Nephron progenitor cell (in vitro differentiated cells): ENCODE measurements at places on chromosomes 2 and 18.

- DNase-seq: no peak
These were observed 33.5 kb downstream of the ODC1 start for GRCh38 chr2:10414591-10414990.

DNA sequence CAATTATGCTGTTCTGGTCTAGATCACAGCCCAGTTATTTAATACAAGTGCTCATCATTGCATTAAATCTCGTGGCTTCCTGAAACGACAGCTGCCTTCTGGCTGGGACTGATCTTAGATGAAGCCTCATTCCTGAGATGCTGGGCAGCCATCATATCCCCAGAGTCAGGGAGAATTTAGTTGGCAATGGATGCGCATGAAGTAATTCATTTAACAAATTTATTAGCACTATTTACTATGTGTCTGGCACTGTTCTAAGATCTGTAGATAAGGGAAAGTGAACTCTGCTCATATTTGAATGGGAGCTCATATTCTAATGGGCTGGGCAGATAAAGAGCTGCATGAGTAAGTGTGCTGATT is 244.7 kb downstream of the KCNS3 start:
- no peak for DNase-seq

GRCh38 chr2:221541131-221541735 is 30.9 kb downstream of the EPHA4 start:
- no peak for DNase-seq

GRCh38 chr18:35026407-35027061 is 14.7 kb upstream of the MAPRE2 start:
- no peak for DNase-seq

DNA sequence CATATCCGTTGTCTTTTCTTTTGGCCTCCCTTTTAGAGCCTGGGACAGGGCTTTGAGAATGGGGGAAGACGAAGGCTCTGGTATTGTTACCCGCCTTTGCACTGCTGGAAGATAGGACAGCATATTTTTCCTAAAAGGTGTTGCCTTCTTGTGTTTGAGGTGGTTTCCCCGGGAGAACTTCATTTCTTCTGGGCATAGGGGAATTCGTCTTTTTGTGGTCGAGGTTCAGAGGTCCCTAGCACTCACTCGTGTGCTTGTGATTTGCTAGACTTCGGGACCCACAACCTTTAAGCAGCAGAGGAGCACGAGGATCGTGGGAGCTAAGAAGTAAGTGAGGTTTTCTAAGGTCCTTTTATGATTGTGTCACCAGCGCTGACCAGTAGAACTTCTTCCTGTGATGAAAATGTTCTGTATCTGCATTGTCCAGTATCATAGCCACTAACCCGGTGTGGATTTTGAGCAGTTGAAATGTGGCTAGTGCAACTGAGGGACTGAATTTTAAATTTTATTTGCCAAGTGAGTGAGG is 611 bp downstream of the ZNF512 start:
- no peak for DNase-seq

GRCh38 chr2:225766431-225766830 is 366.9 kb downstream of the NYAP2 start:
- DNase-seq: no peak

DNA sequence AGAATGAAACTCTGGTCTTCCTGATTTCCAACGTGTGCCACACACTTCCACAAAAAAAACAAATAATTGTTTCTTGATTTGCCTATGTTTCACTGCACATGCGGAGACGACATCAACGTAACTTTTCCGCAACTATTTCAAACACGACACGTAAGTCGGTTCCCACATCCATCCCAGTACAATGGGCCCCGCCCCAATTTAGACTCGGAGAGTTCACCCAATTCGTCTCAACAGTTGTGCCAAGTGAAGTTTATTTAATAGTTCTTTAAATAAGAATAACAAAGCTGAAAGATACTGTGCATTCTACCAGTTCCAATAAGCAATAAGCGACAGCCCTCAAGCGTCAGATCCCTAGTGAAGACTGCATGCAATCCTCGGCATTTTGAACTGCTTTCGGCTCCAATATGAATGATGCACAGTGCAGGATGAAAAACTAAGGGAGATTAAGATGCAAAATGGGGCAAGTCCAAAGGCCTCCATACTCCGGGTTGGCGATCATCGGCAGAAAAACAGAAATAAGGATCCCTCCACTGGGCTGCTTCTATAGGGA is 664 bp downstream of the CCT4 start:
- peak; percentile 16 for DNase-seq

GRCh38 chr2:83661711-83662110 is 797.4 kb downstream of the SUCLG1 start:
- no peak for DNase-seq

DNA sequence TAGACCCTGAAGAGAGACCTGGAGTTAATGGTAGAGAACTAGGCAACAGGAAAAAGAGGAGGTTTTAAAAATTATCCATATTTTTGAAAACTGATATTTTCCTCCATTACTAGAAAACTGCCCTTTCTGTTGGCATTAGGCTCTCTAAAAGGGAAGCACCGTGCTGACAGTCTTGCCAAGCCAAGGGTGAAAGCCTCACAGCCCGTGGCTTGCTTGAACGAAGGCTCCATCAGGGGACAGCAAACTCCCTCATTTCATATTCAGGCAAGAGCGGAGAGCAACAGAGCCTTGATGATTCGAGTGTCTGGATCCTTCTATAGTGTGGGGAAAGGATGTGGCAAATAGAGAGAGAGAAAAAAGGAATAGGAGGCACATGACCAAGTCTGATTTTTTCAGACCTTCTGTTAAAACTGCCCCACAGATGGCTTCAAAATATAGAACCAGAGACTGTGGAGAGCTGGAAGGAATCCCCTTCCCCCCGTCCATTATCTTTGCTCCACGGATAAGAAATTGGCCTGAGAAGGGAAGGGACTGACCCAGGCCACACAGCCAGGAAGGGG is 67.0 kb downstream of the CACNB4 start:
- no peak for DNase-seq

DNA sequence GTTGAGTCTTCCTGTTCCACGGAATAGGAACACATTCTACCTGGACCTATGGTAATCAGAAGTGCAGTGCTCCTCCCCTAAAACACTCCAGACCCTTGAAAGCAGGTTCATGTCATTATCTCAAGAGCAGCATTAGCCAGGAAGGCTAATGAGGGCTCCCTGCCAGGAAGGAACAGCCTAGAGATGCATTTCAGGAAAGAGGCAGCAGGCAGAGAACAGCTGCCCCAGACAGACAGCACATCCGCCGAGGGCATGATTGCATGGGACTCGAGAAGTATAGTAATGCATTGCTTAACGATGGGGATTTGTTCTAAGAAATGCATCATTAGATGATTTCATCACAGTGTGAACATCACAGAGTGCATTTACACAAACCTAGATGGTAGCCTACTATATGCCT is 171.5 kb downstream of the ALK start:
- no peak for DNase-seq

DNA sequence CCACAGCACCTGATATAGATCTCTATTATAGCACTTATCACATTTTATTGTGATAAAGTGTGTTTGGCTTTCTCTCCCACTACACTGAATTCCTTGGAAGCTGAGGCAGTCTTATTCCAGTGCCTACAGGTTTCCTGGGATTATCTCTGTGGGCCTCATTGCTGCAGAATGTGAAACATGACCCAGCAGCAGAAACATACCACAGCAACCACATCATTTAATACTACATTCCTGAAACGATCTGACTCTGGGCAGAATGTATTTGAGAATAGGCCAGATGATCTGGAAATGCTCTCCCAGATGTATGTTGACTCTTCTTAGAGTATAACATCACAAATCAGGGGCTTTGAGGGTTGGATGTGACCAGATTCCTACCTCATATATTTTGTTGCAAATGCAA is 323.5 kb upstream of the TANK start:
- DNase-seq: no peak

- peak; percentile 14 for DNase-seq
These were observed 256.6 kb downstream of the PIEZO2 start for GRCh38 chr18:10892786-10893185.

DNA sequence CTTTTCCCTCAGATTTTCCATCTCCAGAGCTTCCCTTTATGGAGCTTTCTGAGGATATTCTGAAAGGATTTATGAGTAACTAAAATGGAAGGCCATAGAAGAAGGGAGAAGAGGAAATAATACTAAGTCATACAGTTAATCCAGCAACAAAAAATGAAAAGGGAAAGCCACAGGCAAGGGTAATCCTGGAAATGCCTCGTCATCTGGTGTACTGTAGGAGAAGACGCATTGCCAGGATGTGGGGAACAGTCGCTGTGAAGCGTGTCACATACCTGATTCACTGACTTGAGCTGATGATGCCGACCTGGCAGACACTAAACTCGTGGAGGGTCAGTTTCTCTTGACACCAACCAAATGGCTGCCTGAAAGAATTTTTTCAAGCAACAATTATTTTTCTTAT is 34.7 kb upstream of the ALPP start:
- no peak for DNase-seq

GRCh38 chr2:43107679-43108078 is 118.7 kb downstream of the ZFP36L2 start:
- no peak for DNase-seq

DNA sequence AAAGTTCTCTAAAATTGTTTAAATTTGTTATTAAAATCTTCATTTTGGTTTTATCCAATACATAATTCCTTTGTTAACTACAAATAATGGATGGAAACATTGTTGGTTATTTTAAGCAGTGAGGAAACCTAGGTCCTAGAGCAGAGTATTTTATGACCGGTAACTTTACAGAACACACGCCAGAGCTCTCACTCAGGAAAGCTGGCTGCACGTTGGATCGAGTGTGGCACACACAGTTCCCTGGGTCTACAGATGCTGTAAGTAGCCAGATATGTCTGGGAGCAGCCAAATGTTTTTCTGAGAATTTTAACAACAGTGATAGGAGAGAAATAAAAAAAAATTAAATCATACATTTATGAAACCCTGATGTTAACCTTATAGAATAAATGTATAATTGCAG is 264.4 kb downstream of the ZNF407 start:
- DNase-seq: no peak

- DNase-seq: peak; percentile 88
These were observed 40.1 kb downstream of the SLC4A1AP start for GRCh38 chr2:27703638-27704341.

GRCh38 chr2:112813280-112813966 is 23.2 kb downstream of the IL1B start:
- DNase-seq: no peak

GRCh38 chr2:230949966-230950873 is 25.2 kb upstream of the GPR55 start:
- DNase-seq: no peak

DNA sequence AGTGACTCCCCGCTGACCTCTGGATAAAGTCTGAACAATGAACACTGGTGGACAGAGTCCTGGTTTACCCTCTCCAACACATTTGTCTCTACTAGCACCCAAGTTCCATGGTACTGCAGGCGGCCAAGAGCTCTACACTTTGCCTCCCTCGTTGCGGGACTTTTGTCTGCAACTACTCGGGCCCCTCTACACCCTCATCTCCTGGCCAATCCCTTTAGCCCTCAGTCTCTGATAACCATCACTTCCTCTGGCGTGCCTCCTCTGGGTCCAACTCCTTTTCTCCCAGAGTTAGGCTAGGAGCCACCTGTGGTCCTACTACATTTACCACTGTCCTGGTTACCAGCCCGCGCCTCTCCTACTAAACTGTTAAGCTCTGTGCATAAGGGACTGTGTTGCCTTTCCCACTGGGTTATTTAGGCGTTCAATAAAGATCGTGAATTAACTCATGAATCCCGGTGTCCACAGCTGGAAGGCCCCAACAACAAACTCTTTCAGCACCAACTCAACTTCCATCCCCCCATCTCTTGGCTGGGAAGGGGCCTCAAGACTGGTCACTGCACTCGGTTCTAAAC is 757 bp downstream of the HDHD2 start:
- DNase-seq: peak; percentile 6

- DNase-seq: peak; percentile 63
These were observed 1.9 kb downstream of the GLI2 start for GRCh38 chr2:120737340-120738101.

GRCh38 chr18:49161627-49162026 is 210.9 kb upstream of the SMAD7 start:
- DNase-seq: no peak

DNA sequence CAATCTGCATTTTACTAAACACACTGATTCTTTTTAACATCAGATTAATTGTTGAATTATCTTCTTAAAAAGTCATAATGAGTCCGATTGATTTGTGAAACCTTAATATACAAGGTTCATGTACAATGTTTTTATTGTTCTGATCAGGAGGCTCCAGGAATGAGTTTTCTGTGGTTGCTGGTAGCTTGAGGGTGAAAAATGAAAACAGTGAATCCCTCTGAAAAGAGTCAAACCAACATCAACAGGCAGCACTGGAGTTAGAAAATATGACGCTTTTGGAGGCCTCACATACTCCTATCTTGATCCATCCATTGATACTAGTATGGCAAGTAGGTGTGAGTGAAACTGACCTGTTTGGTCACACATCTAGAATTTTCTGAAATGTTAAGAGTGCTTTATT is 216.3 kb upstream of the ETAA1 start:
- DNase-seq: no peak

- peak; percentile 26 for DNase-seq
These were observed 56.3 kb downstream of the MARCHF4 start for GRCh38 chr2:216315802-216316603.

- DNase-seq: no peak
These were observed 150.5 kb upstream of the NCKAP5 start for GRCh38 chr2:133718688-133719201.

DNA sequence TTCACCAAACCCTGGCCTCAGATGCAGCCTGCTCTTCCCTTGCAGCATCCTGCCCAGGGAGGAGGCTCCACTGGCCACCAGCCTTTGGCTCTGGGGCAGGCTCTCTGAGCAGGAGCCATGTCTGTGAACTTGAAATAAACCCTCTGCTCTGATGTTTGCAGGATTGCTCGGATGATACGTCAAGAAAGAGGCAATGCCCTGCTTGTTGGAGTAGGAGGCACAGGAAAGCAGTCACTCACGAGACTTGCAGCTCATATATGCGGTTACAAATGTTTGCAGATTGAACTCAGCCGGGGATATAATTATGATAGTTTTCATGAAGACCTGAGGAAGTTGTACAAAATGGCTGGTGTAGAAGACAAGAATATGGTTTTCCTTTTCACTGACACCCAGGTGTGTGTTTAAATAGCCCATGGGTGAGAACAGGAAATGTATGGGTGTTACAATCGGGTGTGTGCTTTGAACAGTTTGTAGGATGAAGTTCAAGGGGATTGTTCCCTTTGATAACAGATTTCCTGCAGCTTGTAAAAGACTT is 177.9 kb downstream of the DNAH6 start:
- no peak for DNase-seq

- DNase-seq: no peak
These were observed 238.4 kb downstream of the PID1 start for GRCh38 chr2:229032608-229033234.

- DNase-seq: no peak
These were observed 816.8 kb upstream of the CRIM1 start for GRCh38 chr2:35538796-35539195.
